ENCODE measurements at places on chromosomes 16 and 17.

- no peaks in the 10 kb centered on the region for H3K27me3 ChIP-seq
- H3K4me3 ChIP-seq, result no peak overlapping the region
- no peak for DNase-seq
- no peaks in the 10 kb centered on the region for H3K4me1 ChIP-seq
- H3K27ac ChIP-seq, result no peak overlapping the region
Measured at GRCh38 chr16:57826706-57827625, 24.7 kb upstream of the KIFC3 start.

DNA sequence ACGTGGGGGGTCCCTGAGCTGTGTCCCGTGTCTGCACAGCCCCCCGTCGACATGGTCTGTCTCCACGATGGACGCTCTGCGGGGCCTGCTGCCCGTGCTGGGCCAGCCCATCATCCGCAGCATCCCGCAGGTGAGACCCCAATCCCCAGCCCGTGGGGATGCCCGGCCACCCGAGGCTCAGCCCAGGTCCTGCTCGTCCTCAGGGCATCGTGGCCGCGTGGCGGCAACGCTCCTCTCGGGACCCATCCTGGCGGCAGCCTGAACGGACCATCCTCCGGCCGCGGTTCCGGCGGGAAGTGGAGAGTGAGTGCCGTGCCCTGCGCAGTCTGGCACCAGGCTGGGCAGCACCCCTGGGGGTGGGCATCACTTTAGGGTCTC, 4.9 kb downstream of the MSLN start:
- no peaks in the 10 kb centered on the region for H3K4me1 ChIP-seq
- no peak overlapping the region for H3K4me3 ChIP-seq
- no peak overlapping the region for H3K27ac ChIP-seq
- no peak for DNase-seq
- no peaks in the 10 kb centered on the region for H3K36me3 ChIP-seq
- H3K27me3 ChIP-seq, result no peaks in the 10 kb centered on the region

- peaks cover 34% of the 10 kb centered on the region for H3K27me3 ChIP-seq
- no peaks in the 10 kb centered on the region for H3K36me3 ChIP-seq
- H3K27ac ChIP-seq, result no peak overlapping the region
- no peaks in the 10 kb centered on the region for H3K4me1 ChIP-seq
Measured at GRCh38 chr16:79758615-79759346, 158.2 kb upstream of the MAF start.

- peaks cover 76% of the 10 kb centered on the region for H3K27me3 ChIP-seq
- no peak for DNase-seq
- H3K27ac ChIP-seq, result no peak overlapping the region
- no peaks in the 10 kb centered on the region for H3K36me3 ChIP-seq
Measured at GRCh38 chr17:36773039-36773438, 164.2 kb upstream of the LHX1 start.

- peak overlapping the region; percentile 100 for H3K27ac ChIP-seq
- peak overlapping the region; percentile 87 for H3K4me3 ChIP-seq
Measured at GRCh38 chr17:17235212-17236174, 1.5 kb downstream of the FLCN start.

DNA sequence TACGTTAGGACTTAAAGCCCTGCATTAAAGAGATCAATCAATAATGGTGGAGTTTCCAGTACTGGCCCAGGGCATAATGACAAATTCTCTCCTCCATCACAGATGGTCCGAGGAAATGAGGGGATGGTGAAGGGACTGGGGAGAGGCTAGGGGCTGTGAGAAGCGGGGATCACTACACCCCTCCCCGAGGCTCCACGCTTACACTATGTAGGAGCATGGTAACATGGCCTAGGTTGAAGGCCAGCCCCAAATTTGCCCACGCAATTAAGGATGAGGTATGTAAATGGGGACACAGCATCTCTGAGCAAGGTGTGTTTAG, 8.0 kb upstream of the AKTIP start:
- H3K4me1 ChIP-seq, result peaks cover 48% of the 10 kb centered on the region
- peak overlapping the region; percentile 46 for H3K27ac ChIP-seq
- no peaks in the 10 kb centered on the region for H3K36me3 ChIP-seq
- no peaks in the 10 kb centered on the region for H3K27me3 ChIP-seq

DNA sequence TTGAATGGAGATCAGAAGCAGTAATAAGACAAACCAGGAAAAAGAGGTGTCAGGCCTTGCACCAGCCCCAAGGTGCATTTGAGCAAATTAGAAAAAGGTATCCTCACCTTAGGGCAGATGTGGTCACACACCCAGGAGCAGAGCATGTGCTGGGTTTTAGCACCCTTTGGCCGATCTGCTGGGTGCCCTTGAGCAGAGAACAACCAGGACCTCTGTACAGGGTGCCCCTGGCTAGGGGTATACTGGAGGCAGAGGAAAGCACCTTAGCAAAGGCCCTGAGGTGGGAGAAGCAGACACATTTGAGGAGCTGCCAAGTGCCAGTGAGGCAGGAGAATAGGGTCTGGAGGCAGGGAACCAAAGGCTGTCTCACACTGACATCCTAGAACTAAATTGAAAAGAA, 67.0 kb downstream of the IQCK start:
- peaks cover 5% of the 10 kb centered on the region for H3K27me3 ChIP-seq
- H3K4me1 ChIP-seq, result no peaks in the 10 kb centered on the region
- H3K27ac ChIP-seq, result no peak overlapping the region
- no peaks in the 10 kb centered on the region for H3K36me3 ChIP-seq
- no peak overlapping the region for H3K4me3 ChIP-seq

DNA sequence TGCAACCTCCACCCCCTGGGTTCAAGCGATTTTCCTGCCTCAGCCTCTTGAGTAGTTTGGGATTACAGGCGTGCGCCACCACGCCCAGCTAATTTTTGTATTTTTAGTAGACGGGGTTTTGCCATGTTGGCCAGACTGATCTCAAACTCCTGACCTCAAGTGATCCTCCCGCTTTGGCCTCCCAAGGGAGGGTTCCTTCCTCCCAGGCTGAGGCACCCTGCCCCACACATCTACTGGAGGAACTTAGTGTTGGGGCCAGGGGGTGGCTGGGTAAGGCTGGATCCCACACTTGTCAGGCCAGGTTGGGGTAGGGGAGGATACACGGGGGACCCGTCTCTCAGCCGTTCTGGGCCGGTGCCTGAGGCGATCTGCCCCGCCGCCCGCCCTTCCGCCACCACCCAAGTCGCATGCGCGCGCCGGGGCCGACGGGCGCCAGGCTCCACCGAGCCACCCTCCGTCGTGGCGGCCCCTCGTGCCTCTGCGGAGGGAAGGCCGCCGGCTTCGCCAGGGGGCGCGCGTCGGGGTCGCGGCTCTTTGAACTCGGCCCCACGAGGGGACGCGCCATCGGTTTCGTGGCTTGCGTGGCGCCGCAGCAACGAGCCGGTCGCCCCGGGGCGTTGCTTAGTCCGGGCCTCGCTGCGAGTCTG, 15.9 kb downstream of the GRB7 start:
- H3K27ac ChIP-seq, result peak overlapping the region; percentile 97
- no peaks in the 10 kb centered on the region for H3K27me3 ChIP-seq

DNA sequence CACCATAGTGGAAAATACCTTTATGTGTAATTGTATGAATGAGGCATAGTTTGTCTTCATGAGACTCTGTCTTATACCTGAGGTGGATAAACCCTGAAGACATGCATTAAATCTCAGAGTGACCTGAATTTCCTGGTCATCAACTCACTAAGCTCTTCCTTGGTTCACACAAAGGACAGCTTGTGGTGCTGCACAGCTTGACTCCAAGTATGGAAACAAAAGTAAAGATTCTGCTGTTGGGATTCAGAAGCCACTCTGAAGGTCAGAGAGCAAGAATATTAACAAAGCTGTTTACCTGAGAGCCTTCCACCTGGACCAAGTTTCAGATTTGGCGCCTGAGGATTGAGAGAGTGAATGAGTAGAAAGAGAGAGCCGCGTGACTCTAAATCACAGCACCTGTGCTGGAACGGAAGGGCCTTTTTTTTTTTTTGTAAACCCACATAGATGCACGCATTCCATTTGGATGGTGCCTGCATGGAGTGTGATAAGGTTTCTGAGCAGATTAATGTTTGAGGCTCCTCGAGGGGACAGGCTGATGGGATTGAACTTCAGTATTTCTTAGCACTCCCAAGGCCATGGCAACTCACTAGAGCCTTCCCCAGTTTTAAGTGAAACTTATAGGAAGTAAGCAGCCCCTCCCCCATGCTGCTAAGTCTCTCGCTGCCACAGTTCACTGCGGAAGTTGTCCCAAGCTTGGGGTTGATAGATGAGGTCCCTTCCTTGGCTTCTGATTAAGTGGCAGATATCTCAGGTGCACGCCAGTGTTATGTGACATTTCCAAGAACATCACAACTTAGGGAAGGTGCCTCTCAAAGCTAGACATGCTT, 28.7 kb downstream of the CALB2 start:
- peaks cover 43% of the 10 kb centered on the region for H3K27me3 ChIP-seq
- no peak overlapping the region for H3K27ac ChIP-seq
- H3K4me3 ChIP-seq, result no peak overlapping the region
- no peaks in the 10 kb centered on the region for H3K36me3 ChIP-seq

DNA sequence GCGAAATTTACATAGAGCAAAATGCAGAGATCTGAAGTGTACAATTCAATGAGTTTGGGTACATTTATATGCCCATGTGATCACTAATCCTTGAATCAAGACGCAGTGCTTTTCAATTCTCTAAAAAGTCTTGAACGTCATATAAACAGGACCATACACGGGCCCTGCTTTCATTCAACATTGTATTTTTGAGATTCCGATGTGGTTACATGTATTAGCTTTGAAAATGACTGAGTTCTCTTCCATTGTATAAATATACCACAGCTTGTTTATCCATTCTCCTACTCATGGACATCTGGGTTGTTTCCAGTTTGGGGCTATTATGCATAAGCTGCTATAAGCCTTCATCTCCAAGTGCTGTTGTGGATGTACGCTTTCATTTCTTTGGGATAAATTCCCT, 45.5 kb downstream of the ZCCHC14 start:
- H3K36me3 ChIP-seq, result peaks cover 36% of the 10 kb centered on the region
- no peak for DNase-seq
- H3K4me1 ChIP-seq, result peaks cover 9% of the 10 kb centered on the region
- no peak overlapping the region for H3K27ac ChIP-seq
- H3K4me3 ChIP-seq, result no peak overlapping the region

DNA sequence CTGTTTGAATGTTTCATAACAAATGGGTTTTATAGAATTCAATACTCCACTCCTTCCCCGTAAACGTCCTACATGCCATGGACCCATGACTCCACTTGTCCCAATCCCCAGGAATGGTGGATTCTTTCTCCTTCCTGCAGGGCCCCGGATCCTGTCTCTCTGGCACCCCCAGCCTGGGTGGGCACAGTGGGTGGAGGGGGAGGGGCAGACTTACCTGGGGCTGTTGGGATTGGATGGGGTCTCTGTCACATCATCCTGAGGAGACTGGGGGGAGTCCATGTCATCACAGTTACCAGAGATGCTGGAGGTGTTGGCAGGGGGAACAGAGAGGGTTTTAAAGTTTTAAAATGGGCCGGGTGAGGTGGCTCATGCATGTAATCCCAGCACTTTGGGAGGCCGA, 13.2 kb downstream of the TRPV3 start:
- peaks cover 3% of the 10 kb centered on the region for H3K4me1 ChIP-seq
- H3K4me3 ChIP-seq, result no peak overlapping the region
- peaks cover 20% of the 10 kb centered on the region for H3K27me3 ChIP-seq
- no peaks in the 10 kb centered on the region for H3K36me3 ChIP-seq

Data from effector memory CD8-positive, alpha-beta T cell (primary cell).